Uterus (tissue), 4 donors: ENCODE measurements at places on chromosomes 12 and 14. TPM values are rescaled to one million over a fixed set of nuclear protein-coding genes. Genes with fewer than 3 reads are reported as not detected.

DNA sequence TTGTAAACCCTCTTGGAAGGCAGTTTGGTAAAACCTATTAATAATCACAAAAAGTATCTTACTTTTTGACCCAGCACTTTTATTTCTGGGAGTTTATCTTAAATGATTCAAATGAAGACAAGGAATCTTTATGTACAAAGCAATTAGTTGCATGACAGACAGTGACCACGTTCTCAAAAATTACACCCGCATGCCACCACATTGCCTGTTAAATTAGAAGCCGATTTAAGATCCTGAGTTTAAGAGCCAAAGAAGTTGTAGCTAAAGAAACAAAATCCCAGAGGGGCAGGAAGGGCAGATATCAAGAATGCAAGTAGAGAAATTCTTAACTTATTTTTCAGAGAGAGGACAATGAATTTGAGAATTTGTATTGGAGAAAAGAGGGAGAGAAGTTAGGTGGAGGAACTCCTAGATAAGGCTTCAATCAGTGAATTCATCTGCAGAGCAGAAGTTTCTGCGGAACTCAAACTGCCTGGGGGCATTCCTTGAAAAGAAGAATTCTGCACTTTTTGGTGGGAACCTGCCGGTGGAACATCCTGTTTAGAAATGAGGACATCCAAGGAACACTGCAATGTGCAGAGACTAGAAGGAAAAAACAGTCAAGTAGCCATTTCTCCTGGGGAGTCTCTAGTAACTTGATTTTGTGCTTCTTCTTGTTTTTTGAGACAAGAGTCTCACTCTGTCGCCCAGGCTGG, 1.1 kb upstream of the RIOX1 start:
- DNase-seq: no peak
- H3K4me3 ChIP-seq: no peak overlapping the region
- no peak overlapping the region for H3K27ac ChIP-seq
- H3K27me3 ChIP-seq: no peaks in the 10 kb centered on the region

GRCh38 chr12:113185180-113186032, at the start of the genes DDX54 and RITA1:
Gene DDX54 (minus strand): TSS chr12:113185478. CDS start chr12:113185451, 27 bp downstream.
Gene RITA1 (plus strand): TSS chr12:113185721. CDS start chr12:113186747, 1,026 bp downstream.
- peak; percentile 79 for DNase-seq
- H3K27me3 ChIP-seq: no peaks in the 10 kb centered on the region
- peak within 1 kb of the TSS; percentile 84 for H3K4me3 ChIP-seq

DNA sequence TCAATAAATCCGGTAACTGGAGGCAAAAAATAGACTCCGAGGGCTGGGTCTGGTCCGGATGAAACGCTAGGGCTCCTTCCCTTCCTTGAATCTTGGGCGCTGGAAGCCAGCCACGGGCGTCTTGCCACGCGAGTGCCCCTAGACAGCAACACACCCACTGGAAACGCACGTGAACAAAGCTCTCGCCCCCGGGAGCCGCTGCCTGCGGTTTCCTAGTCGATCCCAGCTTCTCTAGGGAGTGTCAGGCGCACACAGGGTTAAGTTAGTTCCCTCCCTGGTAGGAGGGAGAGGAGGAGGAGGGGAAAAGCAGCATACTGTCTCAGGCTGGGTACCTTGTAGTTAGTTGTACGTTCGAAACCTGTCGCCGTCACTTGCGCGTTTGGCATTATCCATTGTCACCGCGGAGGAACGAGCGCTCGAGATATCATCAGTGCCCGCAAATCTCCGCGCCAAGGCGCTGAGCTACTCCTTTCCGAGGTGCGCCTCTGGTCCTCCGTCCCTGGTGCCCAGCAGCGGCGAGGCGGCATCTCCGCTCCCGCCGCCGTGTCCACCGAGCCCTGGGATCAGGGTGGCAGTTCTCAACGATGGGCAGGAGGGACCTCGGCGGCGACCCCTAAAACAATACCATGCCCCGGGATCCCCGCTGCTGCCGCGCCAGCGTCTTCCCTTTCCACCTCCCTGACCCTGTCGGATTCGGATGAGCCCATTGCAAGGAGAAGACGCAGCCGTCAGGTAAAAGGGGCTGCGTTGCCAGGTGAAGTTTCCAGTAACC, at the start of gene FLRT2:
Gene FLRT2 (plus strand): TSS at position 342 of the 772 bp plus-strand sequence. CDS start 91,371 bp downstream, outside the sequence.
- no peaks in the 10 kb centered on the region for H3K4me1 ChIP-seq
- peak within 1 kb of the TSS; percentile 57 for H3K4me3 ChIP-seq
- peak within 1 kb of the TSS; percentile 75 for H3K27ac ChIP-seq
- no peaks in the 10 kb centered on the region for H3K27me3 ChIP-seq
- no peaks in the 10 kb centered on the region for H3K36me3 ChIP-seq
- peak; percentile 30 for DNase-seq

GRCh38 chr12:75852143-75852542, 179.4 kb downstream of the PHLDA1 start:
- H3K27ac ChIP-seq: no peak overlapping the region
- no peaks in the 10 kb centered on the region for H3K4me1 ChIP-seq
- no peaks in the 10 kb centered on the region for H3K27me3 ChIP-seq
- no peaks in the 10 kb centered on the region for H3K36me3 ChIP-seq

Gene CISTR
- not detected for total RNA-seq

Gene TSPAN8
- 0.51 TPM for total RNA-seq
